IMR-90 (cell line): ENCODE measurements at places on chromosomes 11 and 22. TPM values are rescaled to one million over a fixed set of nuclear protein-coding genes. Genes with fewer than 3 reads are reported as not detected.

CLNS1A gene
- 66.7 and 188 TPM in 2 replicates for total RNA-seq

DNA sequence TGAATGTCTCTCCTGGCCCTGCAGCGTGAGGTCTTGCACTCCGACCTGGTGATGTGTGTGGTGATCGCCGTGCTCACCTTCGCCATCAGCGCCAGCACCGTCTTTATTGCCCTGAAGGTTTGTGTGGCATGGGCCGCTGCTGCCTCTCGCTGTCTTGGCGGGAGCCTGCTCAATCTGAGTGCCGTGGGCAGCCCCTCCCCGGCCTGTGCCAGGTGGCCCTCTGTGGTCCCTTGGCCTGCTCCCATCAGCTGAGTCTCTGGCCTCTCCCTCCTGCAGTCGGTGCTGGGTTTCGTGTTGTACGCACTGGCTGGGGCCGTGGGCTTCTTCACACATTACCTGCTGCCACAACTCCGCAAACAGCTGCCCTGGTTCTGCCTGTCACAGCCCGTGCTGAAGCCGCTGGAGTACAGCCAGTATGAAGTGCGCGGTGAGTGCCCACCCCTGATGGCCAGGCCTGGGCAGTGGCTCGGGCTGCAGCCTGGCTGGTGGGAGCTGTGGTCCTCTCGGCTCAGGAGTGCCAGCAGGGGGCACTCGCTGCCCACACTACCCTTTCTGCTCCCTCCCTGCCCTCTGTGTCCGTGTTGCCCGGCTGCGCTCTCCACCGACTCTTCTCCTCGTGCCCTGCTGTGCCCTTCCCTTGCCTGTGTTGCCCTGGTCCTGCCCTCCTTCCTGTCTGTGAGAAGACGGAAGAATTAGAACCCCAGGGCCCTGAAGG lies 10.2 kb downstream of the PCNX3 start:
- no peak overlapping the region for H3K27ac ChIP-seq
- no peaks in the 10 kb centered on the region for H3K27me3 ChIP-seq

DNA sequence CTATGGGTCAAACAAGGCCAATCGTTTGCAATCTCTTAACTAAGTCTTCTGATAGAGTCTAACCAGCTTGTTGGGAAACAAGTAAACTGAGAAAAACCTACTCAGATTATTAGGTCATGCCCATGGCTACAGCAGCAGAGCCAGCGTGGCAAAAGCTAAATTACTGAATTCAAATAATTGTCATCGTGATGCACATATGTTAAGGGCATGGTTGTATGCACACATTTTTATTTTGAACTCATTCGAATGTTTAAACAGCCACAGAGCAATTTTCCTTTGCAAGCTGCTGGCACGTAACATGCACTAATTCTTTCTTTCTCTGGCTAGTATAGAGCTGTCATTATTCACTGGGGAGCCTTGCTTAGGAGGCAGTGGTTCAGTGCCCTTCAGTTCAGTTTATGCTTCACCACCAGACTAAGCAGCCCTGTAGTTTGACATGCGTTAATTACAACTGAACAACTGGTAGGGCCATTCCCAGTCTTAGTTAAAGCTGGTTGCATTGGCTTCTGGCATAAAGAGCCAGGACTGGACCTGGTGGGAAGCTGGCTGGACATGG lies 396.4 kb downstream of the METTL15 start:
- H3K4me1 ChIP-seq, result no peaks in the 10 kb centered on the region
- H3K36me3 ChIP-seq, result no peaks in the 10 kb centered on the region
- H3K4me3 ChIP-seq, result no peak overlapping the region
- H3K27ac ChIP-seq, result no peak overlapping the region
- DNase-seq, result no peak
- H3K27me3 ChIP-seq, result no peaks in the 10 kb centered on the region

DNA sequence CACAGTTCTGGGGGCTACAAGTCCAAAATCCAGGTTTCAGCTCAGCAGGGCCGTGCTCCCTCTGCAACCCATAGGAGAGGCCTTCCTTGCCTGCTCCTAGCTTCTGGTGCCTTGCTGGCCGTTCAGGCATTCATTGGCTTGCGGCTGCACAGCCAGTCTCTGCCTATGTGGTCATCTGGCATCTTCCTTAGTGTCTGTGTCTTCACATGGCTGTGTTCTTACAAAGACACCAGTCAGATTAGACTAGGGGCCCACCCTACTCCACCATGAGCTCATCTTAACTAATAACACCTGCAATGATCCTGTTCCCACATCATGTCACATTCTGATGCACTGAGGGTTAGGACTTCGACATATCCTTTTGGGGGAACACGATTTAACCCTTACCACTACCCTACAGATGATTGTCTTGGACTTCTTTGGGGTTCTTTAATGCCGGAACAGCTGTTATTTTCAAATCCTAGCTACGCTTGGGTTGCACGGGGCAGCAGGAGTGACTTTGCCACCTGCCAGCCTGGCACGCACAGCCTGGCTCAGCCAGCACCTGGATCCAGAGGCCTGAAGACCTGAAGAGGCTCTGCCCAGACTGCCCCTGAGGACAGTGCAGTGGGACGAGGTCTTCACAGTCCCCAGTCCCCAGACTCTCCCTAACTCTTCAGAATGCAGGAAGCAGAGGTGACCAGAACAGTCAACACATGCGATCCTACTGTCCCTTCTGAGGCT lies 7.7 kb upstream of the NEAT1 start:
- peaks cover 33% of the 10 kb centered on the region for H3K4me1 ChIP-seq
- no peak overlapping the region for H3K27ac ChIP-seq
- no peaks in the 10 kb centered on the region for H3K27me3 ChIP-seq
- peak; percentile 39 for DNase-seq
- no peak overlapping the region for H3K4me3 ChIP-seq
- H3K36me3 ChIP-seq, result peaks cover 16% of the 10 kb centered on the region
